ENCODE measurements at places on chromosomes 11 and 22.

DNA sequence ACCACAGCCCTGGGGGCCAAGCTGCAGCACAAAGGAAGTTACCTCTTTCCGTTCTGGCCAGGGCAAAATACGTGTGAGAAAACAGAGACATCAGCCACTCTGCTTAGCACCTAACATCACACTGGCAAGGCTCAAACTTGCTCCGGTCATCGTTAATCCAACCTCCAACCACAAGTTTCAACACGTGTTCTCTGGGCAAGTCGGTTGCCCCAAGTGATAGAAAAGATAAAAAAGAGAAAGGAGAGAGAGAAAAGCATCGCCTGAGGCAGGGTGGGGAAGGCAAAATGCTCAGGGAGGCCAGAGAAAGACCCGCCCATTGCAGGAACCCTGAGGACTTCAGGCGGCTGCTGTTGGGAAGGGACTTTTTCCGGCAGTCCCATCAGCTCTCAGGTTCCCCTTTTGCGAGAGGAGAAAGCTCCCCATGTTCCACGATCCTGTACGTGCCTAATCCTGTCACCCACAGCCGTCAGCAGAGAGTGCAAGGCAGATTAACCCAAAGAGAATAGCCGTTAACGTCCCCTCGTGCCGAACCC lies 18.5 kb upstream of the B4GALNT4 start:
- no peak for DNase-seq

DNA sequence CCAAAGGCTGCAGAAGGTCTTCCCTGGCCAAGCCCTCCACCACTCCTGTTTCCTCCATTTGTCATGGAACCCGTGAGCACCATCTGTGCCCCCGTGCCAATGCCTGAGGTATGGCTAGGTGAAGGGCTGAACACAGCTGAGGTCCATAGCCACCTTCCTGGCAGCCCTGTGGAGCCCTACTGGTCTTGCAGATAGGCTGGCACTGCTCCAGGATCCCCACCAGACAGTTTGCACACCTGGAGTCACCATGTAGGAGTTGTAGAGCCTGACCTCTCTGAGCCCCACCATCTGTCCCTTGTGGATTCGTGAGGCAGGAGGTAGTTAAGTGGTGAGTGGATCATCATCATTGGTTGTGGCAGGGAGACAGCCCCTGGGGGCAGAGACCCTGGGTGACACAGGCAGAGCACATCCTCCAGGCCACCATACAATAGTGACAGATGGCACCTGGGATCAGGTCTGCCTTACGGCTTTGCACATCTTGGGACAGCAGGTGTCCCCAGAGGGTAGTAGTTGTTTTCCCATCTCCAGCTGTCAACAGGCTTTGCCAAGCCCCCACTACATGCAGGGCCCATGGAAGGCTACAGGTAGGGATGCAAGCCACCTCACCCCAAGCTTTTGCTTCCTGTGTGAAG lies 52.5 kb upstream of the SUSD2 start:
- DNase-seq = no peak

- DNase-seq = no peak
Observed at GRCh38 chr22:45833613-45834012, 143.3 kb downstream of the WNT7B start.

DNA sequence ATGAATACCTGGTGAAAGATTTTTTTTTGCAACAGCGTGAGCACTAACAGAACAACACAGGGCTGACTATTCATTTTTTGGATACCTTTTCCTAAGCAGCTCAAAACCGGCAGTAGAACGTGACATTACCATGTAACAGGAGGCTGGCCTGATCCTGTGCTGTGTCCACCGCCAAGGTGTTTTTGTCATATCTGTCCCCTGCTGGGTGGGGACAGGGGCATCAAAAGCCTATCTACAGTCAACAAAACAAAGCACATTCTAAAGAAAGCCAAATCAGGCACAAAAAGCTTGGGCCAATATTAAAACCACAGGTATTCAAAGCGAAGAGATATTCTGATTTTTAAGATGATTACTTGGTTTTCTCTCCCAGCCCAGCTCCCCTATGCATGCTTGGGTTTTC lies 151.2 kb downstream of the LRRC4C start:
- no peak for DNase-seq

DNA sequence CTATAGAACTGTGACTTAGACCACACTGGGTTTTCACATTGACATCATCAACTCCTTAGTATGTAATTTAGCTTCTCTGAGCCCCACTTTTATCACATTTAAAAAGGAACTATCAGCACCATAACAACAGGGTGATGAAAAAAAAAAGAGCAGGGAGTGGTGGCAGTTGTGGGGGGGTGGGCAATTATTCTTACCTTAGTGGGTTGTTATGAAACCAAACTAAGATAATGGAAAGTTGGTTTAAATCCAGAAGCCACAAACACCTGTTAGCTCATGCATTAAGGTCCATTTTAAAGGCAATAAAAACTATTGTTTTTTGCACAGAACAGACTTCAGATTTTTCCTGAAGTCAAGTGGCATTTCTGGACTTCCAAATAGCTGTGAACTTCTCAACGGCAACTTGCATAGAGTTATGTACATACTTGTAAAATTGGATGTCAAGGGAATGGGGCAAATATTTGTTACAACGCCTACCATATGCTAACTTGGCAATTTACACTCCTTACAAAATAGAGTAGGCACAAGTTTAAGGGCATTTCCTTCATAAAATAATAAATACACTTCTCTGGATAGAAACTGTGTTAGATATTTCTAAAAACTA lies 793.6 kb downstream of the DLG2 start:
- no peak for DNase-seq

DNA sequence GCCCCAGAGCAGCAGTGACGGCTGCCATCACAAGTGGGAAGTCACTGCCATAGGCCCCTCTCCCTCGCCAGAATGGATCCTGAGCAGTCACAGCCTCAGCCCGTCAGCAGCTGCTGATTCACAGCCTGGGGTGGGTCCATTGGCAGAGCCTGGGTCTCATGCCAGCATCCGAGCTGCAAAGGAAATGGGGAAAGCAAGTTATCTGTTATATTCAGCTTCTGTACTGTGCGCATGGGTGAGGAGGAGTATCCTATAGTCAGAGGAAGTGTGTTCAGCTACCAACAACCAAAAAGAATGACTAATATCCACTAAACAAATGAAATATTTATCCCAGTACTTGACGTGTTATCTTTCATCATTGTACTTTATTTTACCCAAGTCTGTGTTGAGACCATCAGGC lies 119.7 kb downstream of the RCN1 start:
- no peak for DNase-seq

DNA sequence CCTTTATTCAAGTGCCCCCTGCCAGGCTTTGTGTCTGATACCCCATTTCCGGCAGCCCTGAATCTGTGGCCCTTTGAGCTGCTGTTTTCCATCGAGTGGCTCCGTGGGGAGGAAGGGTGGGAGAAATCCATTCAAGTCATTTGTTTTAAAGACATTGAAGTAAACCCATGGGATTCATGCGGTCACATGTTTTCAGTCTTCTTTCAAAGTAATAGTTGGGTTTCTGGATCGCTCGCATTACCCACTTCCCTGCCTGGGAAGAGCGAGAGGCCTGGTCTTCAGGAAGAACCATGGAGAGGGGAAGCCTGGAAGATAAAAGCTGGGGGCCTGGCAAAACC lies 14.4 kb downstream of the DAGLA start:
- no peak for DNase-seq

DNA sequence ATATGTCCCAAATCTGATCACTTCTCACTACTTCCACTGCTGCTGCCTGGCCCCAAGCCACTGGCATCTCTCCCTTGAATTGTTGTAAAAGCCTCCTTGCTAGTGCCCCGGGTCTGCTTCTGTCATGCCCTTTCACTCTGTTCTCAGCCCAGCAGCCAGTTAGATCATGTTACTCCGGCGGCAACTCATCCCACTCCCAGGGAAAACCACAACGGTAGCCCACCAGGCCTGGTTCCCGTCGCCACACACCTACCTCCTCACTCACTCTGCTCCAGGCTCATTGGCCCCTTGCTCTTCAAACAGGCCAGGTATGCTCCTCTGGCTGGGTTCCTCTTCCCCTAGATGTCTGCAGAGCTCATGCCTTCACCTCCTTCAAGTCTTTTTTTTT lies 3.8 kb upstream of the MARK2 start:
- no peak for DNase-seq

DNA sequence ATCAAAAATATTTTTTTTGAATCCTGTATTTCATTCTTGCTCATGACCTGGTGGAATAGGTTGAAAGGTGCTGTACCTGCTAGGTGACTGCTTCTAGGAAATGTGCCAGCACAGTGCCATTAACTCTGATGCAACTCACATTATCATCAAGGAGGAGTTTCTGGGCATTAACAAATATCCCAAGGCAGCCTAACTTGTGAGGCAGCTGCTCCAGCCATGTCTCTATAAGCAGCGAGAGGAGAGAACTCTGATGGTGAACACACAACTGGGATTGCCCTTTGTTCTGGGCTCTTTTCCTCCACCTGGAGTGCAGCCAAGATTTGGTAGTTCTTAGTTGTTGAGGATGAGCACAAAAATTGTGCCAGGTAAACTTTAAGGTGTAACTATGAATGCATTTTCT lies 25.6 kb downstream of the HEPHL1 start:
- no peak for DNase-seq

DNA sequence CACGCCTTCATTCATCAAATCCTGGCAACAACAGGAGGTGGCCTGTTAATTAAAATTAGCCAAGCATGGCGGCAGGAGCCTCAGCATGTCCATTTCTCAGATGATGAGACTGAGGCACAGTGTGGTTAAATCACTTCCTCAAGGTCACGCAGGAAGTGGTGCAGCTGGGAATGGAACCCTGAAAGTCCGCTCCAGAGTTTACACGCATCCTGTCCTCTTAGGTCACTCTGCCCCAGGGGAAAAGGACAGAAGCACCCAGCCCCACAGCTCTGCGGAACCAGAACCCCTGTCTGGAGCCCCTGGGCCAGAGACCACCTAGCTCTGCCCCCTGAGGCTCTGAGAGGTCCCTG lies 19.6 kb downstream of the RPL3 start:
- DNase-seq = no peak

DNA sequence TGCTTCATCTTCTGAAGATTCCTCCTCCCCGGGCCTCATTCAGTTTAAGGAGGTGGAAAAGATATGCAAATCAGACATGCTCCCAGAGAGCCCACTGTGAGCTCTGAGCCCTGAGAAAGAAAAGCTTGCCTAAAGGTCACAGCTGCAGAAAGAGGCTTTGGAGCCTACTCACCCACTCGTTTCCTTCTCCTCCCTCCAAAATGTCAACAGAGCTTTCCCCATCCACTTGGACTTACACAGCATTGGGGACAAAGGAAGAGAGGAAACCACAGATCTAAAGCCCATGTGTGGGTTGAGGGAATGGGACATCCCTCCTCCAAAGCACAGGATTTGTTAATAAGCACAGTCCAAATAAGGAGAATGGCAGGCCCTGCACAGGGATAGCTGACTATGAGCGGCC lies 158.4 kb downstream of the ETS1 start:
- no peak for DNase-seq

- DNase-seq = no peak
Observed at GRCh38 chr11:18632841-18633240, 1.3 kb downstream of the SPTY2D1 start.

GRCh38 chr11:125987066-125987641 lies 41.3 kb downstream of the VSIG10L2 start:
- DNase-seq = no peak

- DNase-seq = no peak
Observed at GRCh38 chr22:24060375-24060788, 49.3 kb downstream of the CABIN1 start.

DNA sequence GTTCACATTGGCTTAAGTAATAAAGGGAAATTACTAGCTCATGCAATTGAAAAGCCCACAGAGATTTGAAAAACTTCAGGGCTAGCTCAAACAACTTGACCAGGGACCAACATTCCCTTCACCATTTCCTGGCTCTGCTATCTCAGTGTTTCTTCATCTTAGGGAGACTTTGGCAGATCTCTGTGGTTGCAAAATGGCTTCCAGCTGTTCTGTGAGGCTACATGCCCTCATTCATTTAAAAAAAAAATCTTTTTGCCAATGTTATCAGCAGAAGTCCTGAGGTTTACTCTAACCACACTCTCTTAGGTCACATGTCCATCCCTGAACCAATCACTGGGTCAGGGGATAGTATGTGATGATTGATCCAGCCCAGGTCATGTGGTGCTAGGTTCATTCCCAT lies 13.9 kb upstream of the RASSF10 start:
- DNase-seq = no peak

GRCh38 chr22:45291061-45291930 lies 6.5 kb downstream of the UPK3A start:
- no peak for DNase-seq

GRCh38 chr11:3224401-3225057 lies 5.9 kb upstream of the MRGPRG start:
- DNase-seq = no peak

DNA sequence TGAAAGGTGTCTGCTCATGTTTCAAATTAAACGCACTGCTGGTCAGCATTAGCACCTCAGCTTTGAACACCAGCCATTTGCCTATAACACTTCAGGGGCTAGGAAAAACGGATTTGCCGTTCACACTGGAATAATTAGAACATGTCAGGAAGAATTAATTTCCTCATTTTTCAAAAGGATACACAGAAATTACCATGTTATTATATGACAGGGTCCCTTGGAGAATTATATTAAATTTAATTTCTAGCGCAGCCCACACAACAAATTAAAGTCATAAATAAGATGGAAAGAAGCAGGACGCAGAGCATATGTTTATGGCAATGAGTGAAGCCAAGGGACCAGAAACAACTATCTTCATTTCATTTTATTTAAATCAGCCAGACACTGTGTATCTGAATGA lies 83.8 kb upstream of the SOX6 start:
- DNase-seq = no peak

DNA sequence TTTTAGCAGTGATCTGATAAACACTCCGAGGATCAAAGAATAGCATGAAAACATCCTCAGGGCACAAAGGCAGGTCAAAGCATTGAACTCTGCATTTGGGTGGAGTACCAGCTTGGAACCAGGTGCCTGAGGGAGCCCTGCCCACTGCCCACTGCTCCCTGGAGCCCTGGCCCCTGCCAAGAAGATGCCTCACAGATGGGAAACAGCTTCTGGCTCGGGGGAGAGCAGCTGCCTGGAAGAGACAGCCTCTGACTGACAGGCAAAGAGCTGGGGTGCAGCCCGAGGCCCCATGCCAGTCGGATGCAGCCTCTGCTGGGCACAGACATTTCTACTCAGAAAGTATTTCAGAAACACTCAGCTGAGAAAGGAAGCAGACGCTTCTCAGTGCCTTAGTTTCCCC lies 13.2 kb downstream of the LMO1 start:
- no peak for DNase-seq

DNA sequence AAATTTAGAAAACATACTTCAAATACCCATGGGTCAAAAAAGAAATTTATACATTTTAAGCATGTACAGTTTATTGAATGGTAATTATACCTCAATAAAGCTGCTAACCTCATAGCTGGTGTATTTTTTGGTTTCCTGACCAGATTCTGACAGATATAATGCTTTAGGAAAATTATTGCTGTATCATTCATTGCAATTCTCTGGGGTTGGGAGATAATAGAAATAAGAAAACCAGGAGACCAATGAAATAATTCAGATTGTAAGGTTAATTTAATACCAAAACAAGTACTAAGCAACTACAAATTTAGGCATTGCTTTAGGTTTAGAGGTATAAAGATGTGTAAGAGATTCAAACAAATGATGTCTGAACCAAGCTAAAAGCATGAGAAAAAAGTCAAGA lies 120.1 kb downstream of the ENTHD1 start:
- no peak for DNase-seq
